ENCODE measurements at places on chromosomes 16 and 17.

DNA sequence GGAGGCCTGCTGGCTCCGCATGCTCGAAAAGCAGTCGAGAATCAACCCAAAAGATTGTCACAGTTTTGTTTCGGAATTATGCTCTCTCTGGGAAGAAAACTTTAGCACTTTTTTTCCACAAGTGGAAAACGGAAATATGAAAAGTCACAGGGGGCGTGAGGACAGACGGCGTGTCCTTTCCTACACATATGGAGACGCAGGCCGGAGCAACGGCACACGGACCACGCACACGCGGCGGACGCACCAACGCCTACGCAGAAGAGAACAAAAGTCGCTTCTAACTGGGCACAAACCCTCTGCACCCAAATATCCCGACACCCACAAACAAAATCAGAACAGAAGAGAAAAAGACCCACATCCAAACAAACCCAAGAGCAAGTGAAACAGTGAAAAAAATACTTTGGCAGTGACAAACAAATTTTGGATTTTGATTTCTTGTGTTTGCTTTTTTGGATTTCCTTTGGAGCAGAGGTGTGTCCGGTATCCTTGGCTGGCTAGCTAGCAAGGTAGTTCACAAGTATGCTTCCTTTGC, 9.3 kb upstream of the PABPN1L start:
- no peak for DNase-seq

DNA sequence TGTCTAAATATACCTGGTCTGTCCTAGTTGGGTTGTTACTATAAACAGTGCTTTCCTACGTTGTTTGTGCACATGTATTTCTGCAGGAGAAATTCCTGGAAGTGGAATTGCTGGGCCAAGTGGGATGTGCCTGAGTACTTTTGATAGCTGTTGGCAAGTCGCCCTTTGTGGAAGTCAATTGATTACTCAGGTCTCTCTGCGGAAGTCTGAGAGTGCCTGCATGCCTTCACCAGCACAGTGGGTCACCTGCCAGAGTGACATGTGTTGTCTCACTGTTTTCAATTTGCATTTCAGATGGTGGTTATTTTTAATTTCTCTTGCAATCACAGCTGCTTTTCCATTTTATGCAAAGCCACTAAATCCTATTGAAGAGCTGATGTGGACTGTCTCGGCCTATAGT, 2.3 kb upstream of the MVD start:
- DNase-seq: no peak

- DNase-seq: no peak
These were observed 12.2 kb upstream of the BEAN1 start for GRCh38 chr16:66414891-66415290.

GRCh38 chr17:63601439-63602371, 1.0 kb downstream of the TACO1 start:
- peak; percentile 15 for DNase-seq

GRCh38 chr16:68486502-68487202, 38.3 kb upstream of the SMPD3 start:
- DNase-seq: no peak

GRCh38 chr17:3894911-3895343, 2.1 kb upstream of the CAMKK1 start:
- DNase-seq: peak; percentile 52

DNA sequence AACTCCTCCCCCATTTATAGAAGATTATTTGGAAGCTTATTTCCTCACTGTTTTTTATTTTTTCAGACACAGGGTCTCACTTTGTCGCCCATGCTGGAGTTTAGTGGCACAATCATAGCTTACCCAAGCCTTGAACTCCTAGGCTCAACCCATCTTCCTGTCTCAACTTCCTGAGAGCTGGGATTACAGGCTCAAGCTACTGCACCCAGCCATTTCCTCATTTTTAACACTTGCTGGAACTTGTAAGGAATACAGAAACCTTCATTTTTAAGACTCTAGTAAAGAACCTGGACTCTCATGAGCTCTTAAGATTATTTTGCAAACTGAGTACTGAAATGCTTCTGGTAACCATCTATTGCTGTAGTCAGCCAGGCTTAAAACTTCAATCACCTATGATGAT, 29.9 kb downstream of the KANSL1 start:
- no peak for DNase-seq

DNA sequence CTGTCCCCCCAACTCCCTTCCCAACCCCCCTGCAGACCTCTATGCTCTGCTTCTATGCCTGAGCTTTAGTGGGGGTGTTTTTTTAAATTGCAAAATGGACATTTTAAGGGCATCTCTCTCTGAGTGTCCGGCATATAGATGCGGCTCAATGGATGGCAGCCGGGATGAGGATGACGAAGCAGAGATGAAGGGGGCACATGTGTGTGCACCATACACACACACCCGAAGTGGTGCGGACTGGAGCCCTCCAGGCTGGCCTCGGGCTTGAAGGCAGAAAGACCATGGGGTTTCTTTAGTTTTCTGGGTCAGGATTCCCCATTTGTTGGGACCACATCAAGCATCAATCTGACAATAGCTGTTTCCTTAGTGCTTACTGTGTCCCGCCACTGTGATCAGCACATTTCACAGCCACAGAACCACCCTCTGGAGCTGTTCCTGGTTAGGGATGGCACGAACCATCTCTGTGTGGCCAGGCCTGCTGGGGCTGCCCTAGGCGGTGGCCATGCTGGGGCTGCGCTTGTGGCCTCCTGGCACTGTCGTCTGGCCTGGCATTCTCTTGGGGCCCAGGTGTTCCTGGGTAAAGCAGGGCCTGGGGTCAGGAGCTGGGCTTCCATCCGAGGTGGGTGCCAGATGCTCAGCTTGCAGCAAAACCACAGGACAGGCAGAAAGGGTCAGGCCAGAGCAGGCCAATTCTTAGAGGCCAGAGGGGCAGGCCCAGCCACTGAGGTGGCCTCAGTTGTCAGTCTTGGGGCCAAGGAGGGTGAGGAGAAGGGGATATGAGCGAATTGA, 49.9 kb downstream of the NT5M start:
- peak; percentile 50 for DNase-seq

GRCh38 chr17:77946900-77947645, 11.4 kb upstream of the TNRC6C start:
- no peak for DNase-seq

GRCh38 chr16:59405802-59406201, 671.7 kb upstream of the GOT2 start:
- no peak for DNase-seq

GRCh38 chr16:8862309-8863130, 6.3 kb downstream of the CARHSP1 start:
- no peak for DNase-seq

DNA sequence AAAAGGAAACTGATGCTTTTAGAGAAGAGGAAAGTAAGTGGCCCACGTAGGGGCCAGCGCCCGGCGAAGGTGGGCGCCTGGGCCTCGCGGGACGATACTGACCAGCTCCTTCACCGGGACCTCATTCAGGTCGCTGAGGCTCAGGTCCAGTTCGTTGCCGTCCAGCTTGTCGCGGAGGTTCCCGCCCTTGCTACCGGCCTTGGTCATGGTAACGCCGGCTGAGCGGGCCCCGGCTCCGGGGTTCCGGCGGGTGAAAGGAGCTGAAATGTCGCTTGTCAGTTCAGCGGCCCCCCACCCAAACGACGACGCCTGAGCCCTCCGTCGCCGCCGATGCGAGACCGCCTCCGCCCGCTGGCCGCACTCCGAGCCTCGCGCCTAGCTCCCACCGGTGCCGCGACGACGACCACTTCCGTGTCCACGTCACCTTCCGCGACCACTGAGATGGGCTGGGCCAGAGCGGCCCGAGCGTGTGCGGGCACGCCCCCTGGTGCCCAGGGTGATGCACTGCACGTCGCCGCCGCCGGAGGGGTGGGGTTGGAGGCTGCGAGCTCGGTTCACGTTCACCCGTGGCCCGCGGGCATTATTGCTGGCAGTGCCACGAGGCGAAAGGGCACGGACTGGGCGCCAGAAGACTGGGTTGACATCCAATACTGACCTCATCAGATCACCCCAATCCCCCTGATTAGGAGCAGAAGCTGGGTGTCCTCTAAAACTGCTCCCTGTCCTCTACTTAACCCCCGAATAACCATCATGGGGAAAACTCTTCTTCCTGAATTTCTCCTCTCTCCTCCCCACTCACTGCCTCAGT, at the start of gene LRRC59:
LRRC59 (minus strand) TSS at position 413 of the 808 bp plus-strand sequence; CDS start at position 207, 206 bp downstream.
- DNase-seq: peak; percentile 83

- no peak for DNase-seq
These were observed 53.6 kb upstream of the CDC42EP4 start for GRCh38 chr17:73365301-73365874.

DNA sequence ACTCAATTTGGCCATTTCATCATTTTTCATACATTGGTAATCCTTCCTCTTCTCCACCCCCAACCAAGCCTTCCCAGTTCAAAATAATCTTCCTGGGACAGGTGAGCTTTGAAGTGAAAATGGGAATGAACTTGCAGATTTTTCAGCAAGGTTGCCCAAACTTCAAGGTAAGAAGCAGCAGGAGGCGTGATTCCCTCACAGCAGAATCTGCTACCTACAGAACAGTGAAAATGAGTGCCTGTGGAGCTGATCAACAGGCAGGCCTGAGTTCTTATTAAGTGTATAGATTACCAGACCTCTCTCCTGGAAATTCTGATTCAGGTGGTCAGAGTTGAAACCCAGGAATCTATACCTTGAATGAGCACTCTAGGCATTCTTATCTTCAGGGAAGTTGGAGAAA, 356.6 kb downstream of the RBFOX1 start:
- no peak for DNase-seq

DNA sequence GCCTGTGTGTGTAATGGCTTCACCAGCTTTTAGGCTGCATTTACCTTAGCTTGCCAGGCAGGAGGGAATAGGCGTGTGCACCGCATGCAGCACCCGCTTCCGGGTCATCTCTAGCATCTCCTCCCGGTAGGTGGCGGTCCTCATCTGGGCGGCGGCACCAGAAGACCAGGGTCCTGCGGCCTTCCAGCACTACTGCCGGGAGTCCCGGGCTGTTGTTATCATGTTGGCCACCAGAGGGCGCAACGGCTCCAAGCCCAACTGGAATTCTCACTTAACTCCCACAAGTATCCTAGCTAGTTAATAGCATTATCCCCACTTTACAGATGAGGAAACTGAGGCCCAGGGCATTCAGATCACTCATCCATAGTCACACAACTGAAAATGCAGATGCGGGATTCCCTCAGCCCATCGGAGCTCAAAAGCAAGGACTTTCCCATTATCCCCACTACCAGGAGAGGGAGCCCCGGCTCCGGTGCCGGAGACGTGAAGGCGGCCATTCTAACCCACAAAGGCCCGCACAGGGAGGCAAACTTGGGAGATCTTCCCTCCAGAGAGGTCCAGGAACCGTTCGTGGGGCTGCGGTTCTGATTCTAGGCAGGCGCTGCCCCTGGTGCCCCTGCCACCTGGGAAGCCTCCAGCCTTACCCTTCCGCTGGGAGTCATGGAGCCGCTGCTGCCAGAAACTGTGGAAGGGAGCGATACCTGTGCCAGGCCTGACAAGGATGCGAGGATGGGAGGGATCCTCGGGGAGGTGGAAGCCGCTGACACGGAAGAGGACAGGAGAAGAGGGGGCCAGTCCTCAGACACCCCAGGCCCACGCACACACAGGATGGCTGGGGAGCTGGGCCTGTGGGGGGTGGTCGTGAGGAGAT, 23.9 kb downstream of the LGALS9 start:
- peak; percentile 58 for DNase-seq

DNA sequence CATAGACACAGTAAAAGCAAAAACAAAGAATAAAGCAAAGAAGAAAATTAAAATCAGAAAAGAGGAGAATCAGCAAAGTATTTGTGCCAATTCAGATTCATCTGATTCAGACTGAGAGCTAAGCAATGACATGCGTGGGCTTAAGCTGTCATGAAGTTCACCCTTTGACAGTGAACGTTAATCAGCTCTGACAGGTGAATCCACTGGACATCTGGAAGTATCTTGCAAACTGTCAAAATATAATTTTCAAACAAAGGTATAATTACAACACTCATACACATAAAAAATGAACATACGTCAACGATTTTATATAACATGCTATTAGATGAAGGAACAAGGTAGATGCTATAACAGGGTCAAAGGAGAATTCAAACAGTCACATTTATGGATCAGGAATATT, 596.3 kb upstream of the SALL1 start:
- DNase-seq: no peak

DNA sequence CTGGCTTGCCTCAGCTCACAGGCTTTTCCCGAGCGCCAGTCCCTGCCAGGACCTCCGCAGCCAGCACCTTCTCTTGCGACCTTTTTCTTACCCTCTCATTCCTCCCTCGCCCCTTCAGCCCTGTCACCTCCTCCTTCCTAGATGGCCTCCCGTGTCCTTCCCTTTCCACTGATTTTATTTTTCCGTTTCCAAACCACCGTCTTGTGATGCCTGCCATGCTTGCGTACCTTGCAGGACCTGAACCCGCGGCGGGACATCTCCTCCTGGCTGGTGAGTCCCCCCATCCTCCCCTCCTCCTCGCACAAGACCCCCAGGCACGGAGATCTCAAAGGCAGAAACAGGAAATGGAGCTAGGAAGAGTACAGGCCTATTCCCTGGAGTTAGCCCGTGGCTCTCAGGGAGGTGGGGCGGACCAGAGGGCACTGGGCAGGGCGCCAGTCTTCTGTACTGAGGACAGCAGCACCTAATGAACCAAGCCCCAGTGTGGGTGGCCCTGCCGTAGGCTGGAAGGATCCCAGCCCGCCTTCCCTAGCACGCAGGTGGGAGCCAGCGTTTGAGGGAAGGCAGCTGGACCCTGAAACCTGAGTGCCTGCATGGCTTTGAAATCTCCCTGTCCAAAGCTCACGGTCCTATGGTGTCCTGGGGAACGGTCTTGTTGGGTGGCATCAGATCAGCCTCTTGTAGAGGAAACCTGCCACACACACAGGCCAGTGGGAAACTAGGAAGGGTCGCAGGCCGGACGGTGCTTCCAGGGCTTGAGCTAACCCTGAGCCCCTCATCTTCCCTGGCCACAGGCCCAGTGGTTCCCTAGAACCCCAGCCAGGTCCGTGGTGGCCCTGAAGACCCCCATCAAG, 612 bp downstream of the CISD3 start:
- peak; percentile 61 for DNase-seq

DNA sequence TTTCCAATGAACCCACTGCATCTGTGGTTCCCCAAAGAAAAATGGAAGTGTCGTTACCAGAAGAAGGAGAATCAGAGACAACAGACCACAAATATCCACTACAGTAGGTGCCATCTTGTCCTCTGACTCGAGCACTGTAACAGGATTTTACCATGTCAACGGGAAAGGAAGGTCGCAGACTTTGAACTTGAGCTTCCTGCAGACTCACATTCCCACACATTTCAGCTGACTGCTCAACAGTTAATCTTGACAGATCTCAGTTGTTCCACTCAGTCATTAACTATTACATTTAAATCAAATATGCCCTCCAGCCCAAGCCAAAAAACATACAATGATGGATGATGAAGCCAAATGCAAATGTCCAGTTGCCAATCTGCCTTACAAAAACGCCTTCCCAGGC, 37.0 kb downstream of the GAS7 start:
- no peak for DNase-seq

DNA sequence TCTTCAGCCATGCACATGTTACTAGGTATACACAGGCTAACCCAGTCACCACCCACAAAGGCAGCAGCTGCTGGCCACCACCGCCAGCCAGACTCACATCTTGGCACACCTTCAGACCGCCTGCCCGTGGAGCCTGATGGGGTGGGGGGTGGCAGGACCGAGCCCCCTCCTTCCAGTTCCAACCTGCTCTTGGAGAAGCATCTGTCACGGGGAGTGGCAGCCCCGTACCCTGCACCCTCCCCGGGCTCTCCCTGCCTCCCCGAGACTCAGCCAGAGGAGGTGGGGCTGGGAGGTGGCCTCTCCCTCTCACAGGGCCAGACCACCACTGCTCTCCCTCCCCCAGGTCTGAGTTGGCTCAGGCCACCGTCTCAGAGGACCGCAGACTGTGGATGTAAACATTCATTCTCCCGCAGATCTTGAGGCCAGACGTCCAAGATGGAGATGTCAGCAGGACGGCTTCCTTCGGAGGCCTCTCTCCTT, 11.3 kb upstream of the RBFOX3 start:
- DNase-seq: peak; percentile 30

- DNase-seq: peak; percentile 96
These were observed 30.6 kb downstream of the METRNL start for GRCh38 chr17:83109793-83110645.

Measured in myocyte (in vitro differentiated cells).